Naive thymus-derived CD4-positive, alpha-beta T cell (primary cell): ENCODE measurements at places on chromosomes 16 and 17. TPM values are rescaled to one million over a fixed set of nuclear protein-coding genes. Genes with fewer than 3 reads are reported as not detected.

GRCh38 chr17:75712446-75712845, 8.8 kb upstream of the ITGB4 start:
- DNase-seq = no peak

GRCh38 chr16:82682767-82683166, 56.0 kb downstream of the CDH13 start:
- DNase-seq = no peak

- no peak for DNase-seq
These were observed 80.8 kb upstream of the RNU2-1 start for GRCh38 chr17:43314611-43315011.

GRCh38 chr16:58284469-58284868, 10.4 kb downstream of the PRSS54 start:
- DNase-seq = no peak

- DNase-seq = no peak
These were observed 400 bp upstream of the CEP112 start for GRCh38 chr17:66192378-66192687.

DNA sequence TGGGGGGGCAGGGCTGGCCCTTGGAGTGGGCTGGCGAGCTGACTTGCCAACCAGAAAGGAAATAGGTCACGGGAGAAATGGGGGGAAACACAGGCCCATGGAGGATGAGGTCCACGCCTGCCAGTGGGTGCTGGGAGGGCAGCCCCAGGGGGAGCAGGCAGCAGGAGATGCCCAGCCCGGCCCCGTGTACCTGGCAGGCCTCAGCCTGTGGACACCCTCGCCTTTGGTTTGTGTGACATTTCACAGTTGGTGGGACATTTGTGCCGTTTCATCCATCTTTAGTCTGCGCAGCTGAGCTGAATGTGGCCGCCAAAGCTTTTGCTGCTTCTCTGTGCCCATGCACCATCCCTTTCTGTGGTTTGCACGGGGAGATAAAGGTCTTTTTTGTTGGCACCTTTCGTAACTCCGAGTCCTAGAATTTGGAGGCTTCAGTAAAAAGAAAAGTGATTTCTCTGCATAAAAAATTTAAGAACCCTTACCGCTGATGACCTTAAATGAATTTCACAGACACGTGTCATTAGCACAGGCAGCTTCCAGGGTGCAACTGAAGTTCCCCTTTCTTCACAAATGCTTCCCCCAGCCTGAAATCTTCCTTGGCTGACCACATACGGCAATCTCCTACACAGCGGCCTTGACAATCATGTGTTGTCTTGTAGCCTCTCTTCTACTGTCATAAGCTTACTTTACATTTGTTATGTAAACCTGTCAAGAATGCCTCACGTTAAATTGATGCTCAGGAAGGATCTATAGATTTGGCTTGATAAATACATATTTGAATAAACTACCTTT, 193.6 kb downstream of the RPTOR start:
- no peak for DNase-seq

DNA sequence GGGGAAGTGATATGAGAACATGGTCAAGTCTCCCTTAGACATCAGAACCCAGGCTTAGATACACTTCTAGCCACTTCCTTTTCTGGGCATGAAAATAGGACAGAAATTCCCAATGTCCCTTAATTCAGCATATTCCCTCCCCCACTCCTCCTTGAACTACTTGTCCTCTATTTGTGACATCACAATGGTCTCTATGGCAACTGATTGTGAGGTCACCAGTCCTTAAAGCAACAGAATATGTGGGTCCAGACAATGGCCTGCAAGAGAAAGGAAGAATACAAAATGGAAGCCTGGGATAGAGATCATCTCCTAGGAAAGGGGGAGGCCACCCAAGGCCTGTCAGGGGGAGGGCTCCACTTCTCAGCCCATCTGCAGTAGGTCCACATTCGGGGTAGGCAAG, 6.7 kb upstream of the SEZ6 start:
- DNase-seq = no peak

DNA sequence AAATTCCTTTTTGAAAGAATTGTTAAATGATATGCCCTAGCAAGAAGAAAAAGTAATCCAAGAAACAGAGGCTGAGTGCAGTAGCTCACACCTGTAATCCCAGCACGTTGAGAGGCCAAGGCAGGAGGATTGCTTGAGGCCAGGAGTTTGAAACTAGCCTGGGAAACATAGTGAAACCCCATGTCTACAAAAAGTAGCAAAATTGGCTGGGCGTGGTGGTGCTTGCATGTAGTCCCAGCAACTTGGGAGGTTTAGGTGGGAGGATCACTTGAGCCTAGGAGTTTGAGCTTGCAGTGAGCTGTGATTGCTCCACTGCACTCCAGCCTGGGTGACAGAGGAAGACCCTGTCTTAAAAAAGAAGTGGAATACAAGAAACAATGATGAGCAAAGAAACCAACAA, 56.1 kb downstream of the NT5M start:
- DNase-seq = no peak

- DNase-seq = no peak
These were observed 67.7 kb downstream of the MPRIP start for GRCh38 chr17:17109907-17110306.

GRCh38 chr16:15452246-15452855, 18.0 kb downstream of the BMERB1 start:
- DNase-seq = no peak

DNA sequence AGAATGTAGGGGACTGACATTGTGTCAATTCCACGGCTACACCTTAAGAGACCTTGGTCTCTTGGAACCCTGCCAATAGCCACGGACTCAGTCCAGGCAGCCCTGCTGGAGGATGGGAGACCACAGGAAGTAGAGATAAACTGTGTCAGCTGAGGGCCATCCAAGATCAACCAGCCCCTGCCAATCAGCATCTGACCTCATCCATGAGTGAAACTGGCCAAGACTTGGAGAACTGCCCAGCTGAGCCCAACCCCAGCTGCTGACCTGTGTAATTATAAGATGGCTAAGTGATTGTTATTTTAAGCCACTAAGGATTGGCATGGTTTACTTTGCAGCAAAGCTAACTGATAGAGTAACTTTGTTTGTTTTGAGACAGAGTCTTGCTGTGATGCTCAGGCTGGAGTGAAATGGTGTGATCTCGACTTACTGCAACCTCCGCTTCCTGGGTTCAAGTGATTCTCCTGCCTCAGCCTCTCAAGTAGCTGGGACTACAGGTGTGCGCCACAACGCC, 13.3 kb upstream of the YWHAE start:
- no peak for DNase-seq

- DNase-seq = no peak
These were observed 258.8 kb upstream of the CDH5 start for GRCh38 chr16:66107661-66108060.

- no peak for DNase-seq
These were observed 29.8 kb upstream of the USP43 start for GRCh38 chr17:9615486-9615885.

GRCh38 chr16:53945996-53946395, 242.0 kb downstream of the FTO start:
- DNase-seq = no peak

GRCh38 chr17:4184811-4185210, 41.8 kb downstream of the CYB5D2 start:
- DNase-seq = no peak

DNA sequence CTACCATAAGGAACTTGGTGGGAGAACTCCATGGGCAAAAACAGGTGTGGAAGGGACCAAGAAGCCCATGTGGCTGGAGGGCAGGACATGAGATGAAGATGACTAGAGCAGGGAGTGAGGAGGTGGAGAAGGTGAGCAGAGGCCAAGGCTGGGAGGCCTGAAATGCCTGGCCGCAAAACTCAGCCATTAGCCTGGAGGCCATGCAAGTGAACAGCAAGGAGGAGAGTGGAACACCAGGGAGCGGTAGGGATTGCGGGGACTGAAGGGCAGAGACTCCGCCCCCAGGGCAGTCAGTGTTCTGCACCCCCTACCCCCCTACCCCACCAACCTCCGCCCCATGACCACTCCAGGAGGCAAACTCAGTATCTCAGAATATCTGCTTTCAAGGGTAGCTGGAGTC, 17.0 kb downstream of the BCL7C start:
- DNase-seq = no peak

DNA sequence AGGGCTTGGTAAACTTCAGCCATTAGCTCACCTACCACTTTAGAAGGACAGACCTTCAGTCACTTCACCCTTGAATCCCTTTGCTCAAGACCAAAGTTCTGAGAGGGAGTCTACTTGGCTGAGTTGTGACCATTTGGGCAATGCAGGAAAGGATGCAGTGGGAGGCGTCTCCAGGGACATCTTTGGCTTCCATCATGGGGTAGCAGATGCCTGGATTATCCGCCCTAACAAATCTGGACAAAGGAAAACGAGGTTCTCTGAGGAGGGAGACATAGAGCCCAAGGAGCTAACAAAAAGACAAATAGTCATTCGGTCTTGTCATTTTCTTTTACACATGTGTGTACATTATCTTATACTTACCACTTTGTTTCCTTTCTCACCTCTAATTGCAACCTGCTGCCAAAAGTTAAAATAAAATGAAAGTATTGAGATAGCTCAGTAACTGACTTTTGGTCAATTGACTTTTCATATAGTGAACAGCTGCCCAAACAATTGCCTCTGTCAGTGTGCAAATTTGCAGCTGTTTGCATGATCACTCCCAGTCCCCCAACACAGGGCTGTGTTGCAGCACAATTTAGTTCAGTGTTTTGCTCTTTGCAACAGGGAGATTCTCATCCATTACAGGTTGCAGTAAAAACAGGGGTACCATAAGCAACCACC, 108.9 kb upstream of the EEF2KMT start:
- no peak for DNase-seq

- no peak for DNase-seq
These were observed 3.1 kb downstream of the ADAD2 start for GRCh38 chr16:84194018-84194417.

- DNase-seq = no peak
These were observed 75.7 kb downstream of the SEC14L1 start for GRCh38 chr17:77216486-77216885.

DNA sequence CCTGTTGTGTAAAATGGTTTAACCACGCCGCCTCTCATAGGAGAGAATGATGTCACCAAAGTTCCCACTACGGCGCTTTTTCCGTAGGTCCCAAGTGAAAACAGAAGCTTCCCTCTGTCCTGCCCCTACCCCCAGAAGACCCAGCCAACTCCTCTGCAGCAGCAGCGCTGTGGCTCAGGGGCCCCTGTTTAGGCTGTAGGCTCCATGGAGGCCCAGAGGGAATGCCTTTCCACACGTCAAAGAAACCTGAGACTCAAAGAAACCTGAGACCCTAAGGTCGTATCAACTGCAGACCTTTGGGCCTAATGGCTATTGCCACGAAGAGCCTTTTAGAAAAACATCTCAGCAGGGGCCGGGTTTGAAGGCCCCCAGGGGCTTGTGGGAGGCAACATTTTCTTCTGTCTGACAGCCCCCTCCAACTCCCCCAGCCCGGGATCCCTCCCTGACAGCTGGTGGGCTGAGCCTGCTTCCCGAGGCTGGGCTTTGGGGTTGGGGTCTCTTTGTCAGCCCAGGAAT, 43.1 kb upstream of the MEAK7 start:
- no peak for DNase-seq

GRCh38 chr17:4583782-4584100, 588 bp upstream of the SMTNL2 start:
- no peak for DNase-seq

DNA sequence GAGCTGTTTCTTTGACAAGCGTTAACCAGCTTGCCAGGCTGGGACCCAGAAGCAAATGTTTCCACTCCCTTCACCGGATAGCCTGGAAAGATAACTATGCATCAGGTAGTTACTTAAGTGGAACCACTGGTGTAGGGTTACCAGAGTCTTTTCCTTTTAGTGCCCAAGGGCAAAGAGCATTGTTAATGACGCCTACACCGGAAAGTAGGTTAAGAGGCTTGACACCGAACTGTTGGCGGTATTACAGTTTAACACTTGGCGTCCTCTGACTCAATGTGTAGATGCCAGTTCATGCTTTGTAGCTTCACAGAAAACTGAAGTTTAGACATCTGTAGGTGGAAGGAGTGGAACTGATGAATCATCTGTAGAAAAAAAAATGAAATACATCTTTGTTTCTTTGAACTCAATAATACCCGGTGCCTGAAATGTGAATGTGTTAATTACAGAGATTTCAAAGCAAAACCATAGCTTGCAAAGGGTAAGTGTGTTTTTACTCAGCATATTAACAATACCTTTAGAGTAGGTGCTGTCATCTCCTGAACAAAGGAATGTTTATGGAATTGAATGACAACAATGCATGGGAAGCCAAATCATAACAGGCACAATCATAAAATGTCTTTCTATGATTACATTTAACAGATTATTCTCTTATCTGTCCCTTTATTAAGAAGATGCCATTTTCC, 426.7 kb upstream of the SALL1 start:
- no peak for DNase-seq

GRCh38 chr17:68892658-68893057, 62.5 kb downstream of the ABCA8 start:
- DNase-seq = no peak

DNA sequence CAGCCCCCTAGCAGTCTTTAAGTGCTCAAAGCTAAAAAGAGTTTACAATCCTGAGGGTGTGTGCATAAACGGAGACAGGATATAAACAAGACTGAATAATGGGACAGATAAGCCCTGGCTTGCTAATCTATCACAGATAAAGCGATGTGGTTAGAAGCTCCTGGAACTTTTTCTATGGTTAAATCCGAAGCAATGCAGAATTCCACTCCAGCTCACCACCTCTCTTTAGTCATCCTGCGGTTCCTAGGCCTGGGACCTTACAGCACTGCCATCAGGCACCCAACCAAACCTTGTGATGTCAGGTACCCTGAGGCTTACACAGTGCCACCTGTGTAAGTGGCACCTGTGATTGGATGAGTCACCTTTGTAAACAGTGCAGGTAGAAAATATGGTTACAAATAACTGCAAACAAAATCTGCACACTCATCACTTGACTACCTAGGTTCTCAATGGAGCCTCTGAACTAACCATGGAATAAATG, 31.5 kb upstream of the B4GALNT2 start:
- DNase-seq = no peak

GRCh38 chr17:73067075-73067474, 25.4 kb downstream of the SLC39A11 start:
- DNase-seq = no peak

GRCh38 chr17:9080983-9081382, 59.7 kb downstream of the NTN1 start:
- DNase-seq = no peak

The MFSD6L gene
- not detected for total RNA-seq

The RUNDC3A gene
- total RNA-seq = not detected

The HOXB9 gene
- 0.16 TPM for total RNA-seq

The FAM171A2 gene
- total RNA-seq = 0.37 TPM

The DUSP3 gene
- total RNA-seq = 11.0 TPM

The TBX2 gene
- total RNA-seq = not detected

The SHISA9 gene
- not detected for total RNA-seq

The SDK2 gene
- 14.1 TPM for total RNA-seq

The NUPR1 gene
- not detected in 2 replicates for total RNA-seq

The TEPSIN gene
- 87.9 TPM for total RNA-seq

The RAMP2 gene
- total RNA-seq = not detected

The PHF12 gene
- 137 TPM for total RNA-seq

The CCL2 gene
- total RNA-seq = not detected

The TEKT3 gene
- total RNA-seq = 0.49 TPM

The CHRNE gene
- 0.34 and 0.46 TPM in 2 replicates for total RNA-seq

The CNGB1 gene
- not detected for total RNA-seq

The HSF5 gene
- total RNA-seq = 0.34 and 0.38 TPM in 2 replicates

The TAT gene
- total RNA-seq = not detected
